ENCODE measurements at places on chromosomes 3 and 15. TPM values are rescaled to one million over a fixed set of nuclear protein-coding genes. Genes with fewer than 3 reads are reported as not detected.

GRCh38 chr15:73364070-73364469, 4.7 kb downstream of the HCN4 start:
- DNase-seq, result no peak
- H3K4me1 ChIP-seq, result peaks cover 3% of the 10 kb centered on the region
- H3K36me3 ChIP-seq, result no peaks in the 10 kb centered on the region
- H3K27me3 ChIP-seq, result no peaks in the 10 kb centered on the region

- no peaks in the 10 kb centered on the region for H3K4me1 ChIP-seq
- no peaks in the 10 kb centered on the region for H3K27me3 ChIP-seq
- DNase-seq, result no peak
- no peak overlapping the region for H3K4me3 ChIP-seq
- H3K36me3 ChIP-seq, result no peaks in the 10 kb centered on the region
- no peak overlapping the region for H3K27ac ChIP-seq
Measured at GRCh38 chr3:43797794-43798193, 107.1 kb downstream of the ABHD5 start.

LRRC31 gene
- not detected for total RNA-seq

- H3K27me3 ChIP-seq, result no peaks in the 10 kb centered on the region
- no peaks in the 10 kb centered on the region for H3K36me3 ChIP-seq
- H3K4me1 ChIP-seq, result no peaks in the 10 kb centered on the region
- H3K4me3 ChIP-seq, result peak overlapping the region; percentile 25
- DNase-seq, result peak; percentile 60
- no peak overlapping the region for H3K27ac ChIP-seq
Measured at GRCh38 chr15:51162865-51163762, 68.4 kb upstream of the TNFAIP8L3 start.

GRCh38 chr15:40344631-40345120, 3.9 kb upstream of the CCDC9B start:
- no peaks in the 10 kb centered on the region for H3K36me3 ChIP-seq
- H3K4me3 ChIP-seq, result no peak overlapping the region
- H3K4me1 ChIP-seq, result peaks cover 12% of the 10 kb centered on the region
- peak; percentile 63 for DNase-seq
- no peaks in the 10 kb centered on the region for H3K27me3 ChIP-seq

Data from ovary (tissue), 10 donors.